Activated T-cell treated with anti-CD3 and anti-CD28 coated beads, Interleukin-2, amount 50 U/mL, for 72 hours (primary cell): ENCODE measurements at places on chromosomes 6 and 20.

- DNase-seq, result no peak
Measured at GRCh38 chr6:99344289-99344688, 5.2 kb downstream of the FAXC start.

DNA sequence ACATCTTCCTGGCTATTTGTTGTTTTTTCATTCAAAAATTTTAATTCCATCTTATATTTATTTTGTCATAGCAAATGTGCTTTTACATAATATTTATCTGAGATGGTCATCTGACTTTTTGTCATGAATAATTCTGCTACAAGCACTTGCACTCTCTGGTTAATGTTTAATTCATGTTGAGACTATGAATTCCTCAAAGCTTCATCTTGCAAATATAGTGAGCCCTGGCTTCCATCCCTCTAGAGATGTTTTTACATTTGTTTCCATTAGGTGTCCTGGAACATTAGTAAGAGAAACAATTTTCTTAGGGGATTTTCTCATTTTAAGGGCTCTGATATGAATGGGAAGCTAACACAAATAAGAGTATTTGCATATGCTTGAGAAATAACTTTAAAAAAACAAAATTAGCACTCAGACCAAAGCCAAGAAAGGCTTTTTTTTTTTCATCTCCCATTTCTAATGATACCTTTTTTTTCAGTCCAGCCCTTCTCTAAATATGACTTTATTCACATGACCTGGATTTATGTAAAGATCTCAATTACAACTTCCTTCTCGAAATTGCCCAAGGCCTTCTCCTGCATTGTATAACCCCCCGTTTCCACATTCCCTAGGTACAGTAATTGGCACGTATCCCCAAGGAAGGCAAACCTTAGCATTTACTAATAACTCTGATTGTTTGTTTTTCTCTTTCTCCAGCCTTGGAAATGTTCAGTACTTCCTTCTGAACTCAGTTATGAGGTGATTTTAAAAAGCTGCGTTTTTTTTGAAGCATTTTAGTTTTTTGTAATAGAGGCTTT lies 797.0 kb upstream of the GJE1 start:
- no peak for DNase-seq

- DNase-seq, result no peak
Measured at GRCh38 chr6:80094017-80094416, 12.5 kb upstream of the BCKDHB start.

DNA sequence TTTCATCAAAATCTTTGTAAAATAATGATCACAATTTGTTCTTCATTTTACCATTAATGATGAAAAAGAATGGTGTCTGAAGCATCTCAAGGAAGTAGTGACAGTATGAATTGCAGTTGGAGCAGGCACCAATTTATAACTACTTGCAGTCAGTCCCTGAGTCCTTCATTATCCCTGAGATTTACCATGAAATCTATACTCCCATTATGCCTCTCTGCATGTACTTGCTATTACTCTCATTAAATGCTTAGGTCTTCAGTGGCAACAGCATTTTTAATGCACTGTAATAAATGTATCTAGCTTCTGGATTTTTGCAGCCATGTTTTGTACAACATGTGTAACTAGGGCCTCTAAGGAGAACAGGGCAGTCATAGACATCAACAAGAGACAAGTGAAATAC lies 708.8 kb downstream of the EYS start:
- no peak for DNase-seq

DNA sequence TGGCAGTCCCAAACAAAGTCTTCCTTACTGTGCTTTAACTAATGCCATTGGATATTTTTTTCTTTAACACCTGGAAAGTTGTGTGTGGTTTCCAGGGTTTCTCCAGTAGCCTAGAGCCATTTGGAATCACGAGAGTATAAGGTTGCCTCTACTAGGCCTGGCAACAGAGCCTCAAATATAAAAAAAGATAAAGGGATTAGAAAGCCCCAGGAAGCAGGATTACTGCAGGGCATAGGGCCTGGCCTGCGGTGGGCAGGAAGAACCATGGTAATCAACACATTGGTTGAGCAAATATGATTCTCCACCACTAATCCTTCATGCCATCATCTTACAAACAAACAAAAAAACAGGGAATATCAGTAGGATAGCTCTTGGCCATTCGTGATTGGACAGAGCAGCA lies 177.8 kb upstream of the GGTLC1 start:
- no peak for DNase-seq

DNA sequence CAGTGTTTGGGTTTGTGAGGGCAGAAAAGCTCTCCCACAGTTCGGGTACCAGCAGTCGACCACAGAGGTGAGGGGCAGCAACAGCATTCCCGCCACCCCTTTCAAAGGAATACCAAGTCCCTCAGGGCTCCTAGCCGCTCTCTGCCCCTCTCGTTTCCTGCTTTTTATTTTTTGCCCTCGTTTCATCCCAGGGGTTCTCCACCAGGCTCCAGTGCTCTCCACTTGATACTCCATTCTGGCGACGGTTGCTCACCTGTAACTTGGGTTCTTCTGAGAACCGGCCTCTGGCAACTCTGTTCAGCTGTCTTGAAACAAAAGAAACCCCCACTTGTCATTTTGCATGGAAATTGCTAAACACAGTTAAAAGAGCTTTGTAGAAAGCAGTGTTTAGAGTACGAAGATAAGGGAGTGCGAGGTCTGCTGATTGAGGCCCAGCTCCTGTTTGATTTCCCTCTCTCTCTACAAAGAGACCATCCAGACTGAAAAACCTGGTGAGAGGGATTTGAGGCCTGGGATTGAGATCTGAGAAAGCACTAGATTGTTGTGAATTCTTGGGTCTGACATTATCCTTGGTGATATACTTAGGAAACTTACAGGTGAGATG lies 28.7 kb downstream of the IGF2R start:
- DNase-seq, result no peak

DNA sequence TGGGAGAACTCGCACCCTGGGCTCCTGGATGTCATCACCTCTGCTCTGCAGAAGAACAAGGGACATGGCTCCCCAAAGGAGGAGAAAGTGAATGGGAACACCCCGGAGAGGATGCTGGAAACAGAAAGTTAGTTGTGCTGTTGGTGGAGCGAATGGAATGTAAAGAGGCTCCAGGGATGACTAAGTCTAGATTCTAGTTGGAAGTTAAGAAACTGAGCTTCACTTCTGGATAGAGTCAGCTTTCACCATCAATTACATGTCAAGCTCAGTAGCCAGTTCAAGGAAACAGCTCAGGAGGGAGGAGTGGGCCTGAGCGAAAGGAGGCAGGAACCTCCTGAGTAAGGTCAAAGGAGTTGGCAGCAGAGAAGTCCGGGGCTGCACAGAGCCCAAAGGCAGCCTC lies 132.1 kb upstream of the ARID1B start:
- no peak for DNase-seq

- no peak for DNase-seq
Measured at GRCh38 chr20:2010533-2010932, 16.7 kb upstream of the PDYN start.

- no peak for DNase-seq
Measured at GRCh38 chr20:9480066-9480465, 34.3 kb upstream of the LAMP5 start.

DNA sequence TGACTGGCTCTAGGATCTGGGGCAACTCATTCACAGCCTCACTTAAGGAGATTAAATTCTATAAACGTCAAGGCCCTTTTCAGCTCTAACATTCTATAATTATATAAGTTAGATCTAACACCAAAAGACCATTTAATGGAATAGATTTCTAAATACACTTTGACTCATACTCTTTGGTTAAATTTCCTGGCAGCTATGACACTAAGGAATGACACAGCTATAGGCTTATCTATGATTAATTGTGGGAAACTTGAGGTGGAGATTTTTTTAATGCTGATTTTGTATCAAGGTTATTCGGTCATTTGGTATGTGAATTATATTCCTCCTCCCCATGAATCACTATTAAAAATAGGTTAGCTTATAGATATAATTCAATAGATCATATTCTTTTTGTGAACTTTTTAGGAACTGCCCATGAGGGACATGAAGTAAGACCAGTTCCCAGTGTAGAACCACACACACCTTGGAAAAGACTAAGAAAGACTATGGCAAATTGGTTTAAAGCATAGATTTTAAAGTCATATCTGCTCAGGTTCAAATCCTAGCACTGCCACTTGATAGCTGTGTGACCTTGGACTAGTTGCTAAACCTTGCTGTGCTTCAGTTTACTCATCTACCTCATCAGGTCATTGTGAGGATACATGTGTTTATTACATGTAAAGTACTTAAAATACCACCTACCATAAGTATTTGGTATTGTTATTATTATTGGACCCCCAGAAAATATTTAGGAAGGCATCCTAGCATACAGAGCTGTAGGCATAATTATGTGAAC lies 116.0 kb downstream of the CRYBG1 start:
- no peak for DNase-seq

DNA sequence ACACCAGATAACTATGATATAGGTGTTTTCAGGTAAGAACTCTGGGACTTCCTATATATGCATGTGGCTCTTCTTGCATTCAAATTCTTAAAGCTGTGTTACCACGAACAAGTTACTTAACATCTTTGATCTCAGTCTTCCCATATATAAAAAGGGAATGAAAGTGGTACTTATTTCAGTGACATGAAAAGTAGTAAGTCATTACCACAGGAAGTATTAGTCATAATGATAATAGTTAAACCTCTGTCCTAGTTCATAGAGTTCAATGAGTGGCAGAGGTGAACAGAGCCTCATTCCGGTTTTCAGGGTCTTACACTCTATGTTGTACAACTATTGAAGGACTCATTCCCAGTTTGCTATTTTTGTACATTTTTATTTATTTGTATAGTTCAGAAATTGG lies 237.0 kb downstream of the NKAIN2 start:
- no peak for DNase-seq

GRCh38 chr6:109008054-109008453 lies 86.6 kb downstream of the SESN1 start:
- no peak for DNase-seq

- peak; percentile 21 for DNase-seq
Measured at GRCh38 chr6:4727671-4728435, 48.4 kb upstream of the CDYL start.

DNA sequence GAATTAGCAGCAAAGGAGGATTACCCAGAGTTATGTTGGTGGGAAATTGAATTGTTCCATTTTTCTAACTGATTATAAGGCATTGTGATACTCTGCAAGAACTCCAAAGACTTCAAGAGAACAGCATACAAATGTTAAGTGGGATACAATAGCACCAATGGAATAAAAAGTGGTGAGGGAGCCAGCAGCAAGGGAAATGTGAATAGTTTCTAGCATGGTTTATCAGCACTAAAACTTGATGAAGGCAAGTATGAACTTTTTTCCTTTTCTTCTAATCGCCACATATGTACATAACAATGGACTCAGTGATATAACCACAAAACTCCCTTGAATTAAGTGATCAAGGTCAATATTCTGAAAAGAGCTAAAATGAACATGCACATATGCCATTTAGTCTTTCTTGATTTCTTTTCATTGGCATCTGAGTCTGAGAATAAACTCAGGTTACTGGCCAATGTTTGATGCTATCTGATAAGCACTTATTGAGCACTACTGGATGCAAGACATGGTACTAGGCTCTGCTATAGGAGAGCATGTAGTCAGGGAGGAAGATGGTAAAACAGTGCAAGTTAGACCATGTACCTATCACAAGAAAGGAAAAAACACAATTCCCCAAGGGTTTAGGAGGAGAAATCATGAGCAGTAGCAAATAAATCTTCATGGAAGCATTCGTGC lies 36.6 kb upstream of the NOX3 start:
- no peak for DNase-seq

DNA sequence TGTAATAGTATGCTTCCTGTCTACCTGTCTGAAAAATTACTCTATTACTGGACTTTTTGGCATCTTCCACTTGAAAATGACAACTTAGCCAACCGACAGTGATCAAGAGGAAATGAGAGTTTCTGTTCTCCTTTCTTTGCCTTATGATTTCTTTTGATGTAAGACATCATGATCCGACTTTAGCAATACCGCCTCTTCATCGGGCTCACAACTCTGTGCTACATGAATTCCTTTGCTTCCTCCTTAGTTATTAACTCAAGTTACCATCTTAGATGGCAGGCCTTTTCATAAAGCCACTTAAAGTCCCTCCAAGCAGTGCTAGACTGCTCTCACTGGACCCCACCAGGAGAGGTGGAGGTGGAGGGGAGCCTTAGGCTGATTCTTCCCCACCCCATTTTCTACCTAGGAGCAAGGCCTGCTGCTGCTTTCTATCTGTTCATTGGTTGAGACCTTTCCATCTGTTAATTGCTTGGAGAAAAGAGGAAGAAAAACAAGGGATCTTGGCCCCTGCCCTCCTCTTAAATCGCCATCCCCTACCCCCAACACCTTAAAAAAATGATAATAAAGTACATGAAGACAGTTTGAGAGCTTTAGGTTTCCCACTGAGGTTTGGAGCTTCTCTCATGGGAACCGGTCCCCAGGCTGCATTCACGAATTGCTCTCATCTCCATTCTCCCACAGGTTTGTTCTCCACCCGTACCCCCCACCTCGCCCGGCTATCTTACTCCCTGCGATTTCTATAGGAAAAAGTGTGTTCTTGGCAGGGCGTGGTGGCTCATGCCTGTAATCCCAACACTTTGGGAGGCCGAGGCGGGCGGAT lies 21.6 kb upstream of the MCM3 start:
- no peak for DNase-seq

- no peak for DNase-seq
Measured at GRCh38 chr6:69343851-69344250, 453.0 kb downstream of the LMBRD1 start.

GRCh38 chr6:38549795-38550194 lies 89.9 kb downstream of the BTBD9 start:
- no peak for DNase-seq

- DNase-seq, result no peak
Measured at GRCh38 chr6:155670655-155671054, 215.0 kb upstream of the NOX3 start.

- peak; percentile 62 for DNase-seq
Measured at GRCh38 chr6:43668151-43669028, 19.2 kb downstream of the MRPS18A start.

DNA sequence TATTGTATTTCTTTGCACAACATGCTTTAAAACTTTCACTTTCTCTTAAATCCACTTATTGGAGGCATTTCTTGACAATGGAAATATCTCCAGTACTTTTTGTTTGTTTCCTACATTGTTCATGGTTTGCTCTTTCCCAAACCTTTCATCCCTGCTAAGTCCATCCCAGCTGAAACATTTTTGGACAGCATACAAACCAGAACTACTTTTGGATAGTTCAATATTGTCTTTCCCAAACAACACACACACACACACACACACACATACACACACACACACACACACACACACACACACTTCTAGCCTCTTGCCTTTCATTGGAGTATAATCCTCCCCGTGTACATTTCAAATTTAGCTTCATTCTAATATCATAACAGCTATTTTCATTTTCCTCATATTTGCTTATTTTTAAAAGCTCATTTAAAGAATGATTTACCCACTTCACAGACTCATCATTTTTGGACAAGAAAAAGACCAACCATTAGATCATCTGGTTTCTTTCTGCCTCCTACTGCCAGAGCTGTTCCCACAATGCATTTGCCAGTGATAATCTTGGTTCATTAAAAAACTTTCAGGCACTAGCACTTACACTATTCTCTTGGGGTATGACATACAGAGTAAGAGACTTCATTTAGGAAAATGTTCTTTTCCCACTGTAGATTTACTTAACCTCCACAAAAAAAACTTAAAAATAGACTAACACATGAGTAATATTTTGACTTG lies 248.1 kb downstream of the CD109 start:
- DNase-seq, result no peak

GRCh38 chr20:37421988-37422387 lies 76.0 kb downstream of the SRC start:
- DNase-seq, result no peak

GRCh38 chr6:13678255-13678983 lies 33.2 kb downstream of the RANBP9 start:
- no peak for DNase-seq

- DNase-seq, result no peak
Measured at GRCh38 chr6:109998159-109998785, 20.2 kb downstream of the GPR6 start.
